Stimulated activated CD4-positive, alpha-beta T cell treated with anti-CD3 and anti-CD28 coated beads, Interleukin-2, amount 100 ng/mL, for 48 hours (primary cell): ENCODE measurements at places on chromosomes 4 and X.

GRCh38 chr4:1578251-1578773, 105.8 kb downstream of the FAM53A start:
- DNase-seq: no peak

GRCh38 chrX:85303544-85303943, 59.8 kb downstream of the ZNF711 start:
- no peak for DNase-seq

GRCh38 chrX:111634823-111635729, 45.9 kb upstream of the ALG13 start:
- DNase-seq: no peak

DNA sequence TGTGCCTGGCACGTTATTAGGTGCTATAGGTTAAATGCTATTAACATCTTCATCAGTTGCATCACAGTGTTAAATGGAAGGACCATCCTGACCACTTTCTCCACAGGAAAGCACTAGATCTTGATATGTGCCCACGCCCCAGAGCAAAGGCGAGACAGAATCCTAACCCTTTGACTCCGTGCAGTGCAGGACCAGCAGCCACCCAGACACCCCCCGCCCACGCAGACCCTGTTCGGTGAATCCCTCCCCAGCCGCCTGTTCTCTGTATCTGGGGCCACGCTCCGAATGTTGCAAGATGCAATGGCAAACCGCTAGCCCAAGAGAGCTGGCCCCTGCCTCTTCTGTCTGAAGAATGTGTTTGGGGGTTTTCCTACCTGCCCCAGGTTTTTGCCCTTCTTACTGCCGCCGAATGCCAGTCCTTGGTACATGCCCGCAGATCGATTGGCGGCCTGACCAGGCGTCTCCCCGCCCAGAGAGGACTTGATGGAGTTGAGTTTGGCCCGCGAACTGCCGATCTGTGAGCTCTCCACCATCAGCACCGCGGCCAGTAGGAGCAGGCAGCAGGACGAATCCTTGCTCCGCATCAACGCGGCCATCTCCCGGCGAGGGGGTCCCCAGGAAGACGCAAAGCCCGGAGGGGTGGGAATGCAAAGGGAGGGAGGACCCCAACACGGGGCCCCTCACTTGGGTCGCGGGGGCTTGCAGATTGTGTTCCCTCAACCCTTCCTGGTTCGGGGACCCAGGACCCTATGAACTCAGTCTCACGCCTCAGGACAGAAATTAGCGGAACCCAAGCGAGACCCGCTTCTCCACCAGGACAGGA, 906 bp downstream of the DKK2 start:
- no peak for DNase-seq

DNA sequence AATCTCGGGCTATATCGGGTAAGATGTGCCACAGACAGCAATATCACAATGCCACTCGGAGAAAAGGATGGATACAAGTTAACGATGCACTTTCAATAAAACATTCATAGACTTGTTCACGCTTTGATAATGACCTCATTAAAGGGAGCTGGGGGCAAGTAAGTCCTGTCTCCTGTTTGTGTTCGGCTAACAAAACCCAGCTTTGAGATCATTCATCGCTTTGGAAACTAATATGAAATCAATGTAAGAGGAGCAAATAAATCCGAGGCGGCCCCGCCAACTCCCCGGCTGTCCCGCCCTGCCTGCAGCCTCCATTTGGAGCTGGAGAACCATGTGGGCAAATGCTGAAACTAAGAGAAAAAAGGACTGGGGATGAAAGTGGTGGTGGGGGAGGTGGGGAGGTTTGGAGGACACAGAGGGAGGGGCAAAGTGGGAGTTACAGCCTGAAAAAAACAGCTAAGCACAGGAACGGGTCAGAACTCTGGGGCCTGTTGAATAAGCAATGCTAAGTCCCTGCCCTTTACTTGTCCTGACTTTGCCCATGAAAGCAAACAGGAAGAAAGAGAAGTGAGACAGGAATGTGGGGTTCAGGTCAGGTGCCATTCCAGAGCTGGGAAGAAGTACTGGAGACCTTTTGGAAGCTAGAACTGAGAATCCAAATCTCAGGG, 3.5 kb upstream of the GSX2 start:
- DNase-seq: no peak

DNA sequence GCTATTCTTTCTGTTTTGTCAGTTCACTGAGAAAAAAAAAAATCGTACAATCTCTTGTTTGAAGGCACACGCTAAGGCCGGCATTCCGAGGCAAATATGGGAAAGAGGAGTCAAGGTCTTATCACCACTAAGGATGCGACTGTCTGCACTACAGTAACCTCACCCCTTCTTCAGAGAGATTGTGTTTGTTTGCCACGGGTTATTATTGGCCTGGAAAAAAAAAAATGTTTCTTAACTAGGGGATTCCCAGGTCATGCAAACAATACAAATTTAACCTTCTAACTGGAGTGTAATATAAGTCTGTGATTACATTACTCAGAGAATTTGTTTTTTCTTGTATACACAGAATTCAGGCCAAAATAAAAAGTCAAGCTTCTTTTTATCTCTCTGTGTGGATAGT, 168.3 kb downstream of the TMA16 start:
- DNase-seq: no peak

DNA sequence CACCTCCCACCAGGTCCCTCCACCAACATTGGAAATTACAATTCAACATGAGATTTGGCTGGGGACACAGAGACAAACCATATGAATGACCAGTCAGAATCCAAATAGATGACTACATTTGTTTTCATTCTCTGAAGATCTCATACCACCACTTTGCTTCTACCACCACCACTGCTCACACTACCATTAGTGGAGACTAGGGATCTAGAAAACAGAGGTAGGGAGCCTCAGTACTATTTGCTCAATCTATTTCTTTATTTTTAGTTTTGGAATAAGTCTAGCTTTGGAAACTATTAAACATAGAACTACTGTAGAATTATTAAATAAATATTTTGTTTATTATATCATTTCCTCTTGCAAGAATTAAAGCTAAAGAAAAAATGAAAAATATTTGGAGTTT, 727.9 kb downstream of the CCSER1 start:
- DNase-seq: no peak

DNA sequence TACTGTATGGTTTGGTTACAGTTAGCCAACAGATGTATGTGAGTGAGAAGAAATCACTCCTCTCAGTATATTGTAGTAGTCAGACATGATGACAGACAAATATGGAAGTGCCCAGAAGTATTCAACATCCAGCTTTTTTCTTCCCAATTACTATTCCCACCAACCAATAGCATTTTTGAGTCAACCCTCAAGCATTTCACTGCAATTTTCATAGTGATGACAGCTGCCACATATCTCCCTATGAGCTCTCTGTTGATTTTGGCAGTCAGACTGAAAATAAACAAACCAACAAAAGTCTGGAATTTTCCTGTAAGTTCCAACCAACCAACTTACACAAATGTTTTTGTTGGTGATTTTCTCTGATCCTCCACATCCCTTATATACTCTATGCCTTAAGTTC, 8.2 kb upstream of the TRAM1L1 start:
- no peak for DNase-seq

GRCh38 chr4:62449538-62449937, 1249.4 kb downstream of the ADGRL3 start:
- no peak for DNase-seq

GRCh38 chrX:70554081-70554480, 109.4 kb downstream of the DLG3 start:
- DNase-seq: no peak

- DNase-seq: no peak
Observed at GRCh38 chrX:105502336-105502735, 281.8 kb upstream of the TEX13A start.

DNA sequence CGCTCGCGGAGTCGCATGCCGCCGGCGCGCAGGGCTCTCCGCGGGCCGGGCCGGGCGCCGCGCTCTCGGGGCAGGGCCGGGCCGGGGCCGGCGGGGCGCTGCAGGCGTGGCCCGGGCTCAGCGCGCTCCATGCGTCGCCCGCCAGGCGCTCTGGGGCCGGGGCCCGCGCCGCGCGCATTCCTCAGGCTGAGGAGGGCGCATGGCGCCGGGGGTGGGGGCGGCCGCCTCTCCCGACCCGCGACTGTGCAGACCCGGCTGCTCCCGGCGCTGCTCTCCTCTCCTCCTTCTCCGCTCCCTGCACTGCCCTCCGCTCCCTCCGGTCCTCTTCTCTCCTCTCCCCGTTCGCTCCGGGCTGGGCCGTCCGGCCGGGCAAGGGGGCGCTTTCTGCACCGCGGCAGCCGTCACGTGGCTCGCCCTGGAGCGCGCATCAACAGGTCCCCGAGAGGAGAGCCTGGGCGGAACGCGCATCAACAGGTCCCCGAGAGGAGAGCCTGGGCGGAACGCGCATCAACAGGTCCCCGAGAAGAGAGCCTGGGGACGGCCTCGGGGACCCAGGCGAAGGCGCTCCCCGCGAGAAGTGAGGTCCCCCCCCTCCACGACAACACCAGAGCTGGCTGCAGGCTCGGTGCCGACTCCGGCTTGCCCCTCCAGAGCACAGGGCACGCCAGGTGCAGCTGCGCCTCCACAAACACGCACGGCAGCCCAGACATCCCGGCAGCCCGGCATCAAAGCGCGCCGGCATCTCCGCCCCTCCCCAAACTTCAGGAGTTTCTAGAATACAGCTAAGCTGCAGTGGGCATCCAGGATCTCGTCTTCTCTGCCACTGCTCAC, 12.9 kb downstream of the PPP2R3B start:
- peak; percentile 23 for DNase-seq

GRCh38 chr4:74618659-74619058, 173.7 kb downstream of the AREG start:
- DNase-seq: no peak

GRCh38 chr4:145730026-145730425, 50.1 kb downstream of the C4orf51 start:
- DNase-seq: no peak

DNA sequence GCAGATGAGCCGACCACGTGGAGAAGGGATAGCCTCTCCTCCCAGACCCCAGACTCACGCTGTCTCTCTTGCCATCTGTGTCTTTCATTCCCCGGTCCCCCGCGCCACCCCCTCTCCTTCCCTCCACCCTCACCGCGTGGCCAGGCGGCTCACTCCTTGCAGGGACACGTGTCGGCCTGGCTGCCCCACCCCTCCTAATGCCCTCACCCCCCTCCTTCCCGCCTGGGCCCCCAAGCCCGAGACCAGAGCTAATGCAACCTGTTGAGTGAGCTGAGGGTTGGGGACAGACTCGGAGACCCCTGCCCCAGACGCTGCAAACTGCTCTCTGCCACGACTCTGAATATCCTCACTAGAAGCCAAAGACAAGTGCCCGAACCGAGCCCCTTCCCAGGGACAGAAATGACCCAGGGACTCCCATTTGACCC, 1.8 kb downstream of the SLC38A5 start:
- peak; percentile 23 for DNase-seq

DNA sequence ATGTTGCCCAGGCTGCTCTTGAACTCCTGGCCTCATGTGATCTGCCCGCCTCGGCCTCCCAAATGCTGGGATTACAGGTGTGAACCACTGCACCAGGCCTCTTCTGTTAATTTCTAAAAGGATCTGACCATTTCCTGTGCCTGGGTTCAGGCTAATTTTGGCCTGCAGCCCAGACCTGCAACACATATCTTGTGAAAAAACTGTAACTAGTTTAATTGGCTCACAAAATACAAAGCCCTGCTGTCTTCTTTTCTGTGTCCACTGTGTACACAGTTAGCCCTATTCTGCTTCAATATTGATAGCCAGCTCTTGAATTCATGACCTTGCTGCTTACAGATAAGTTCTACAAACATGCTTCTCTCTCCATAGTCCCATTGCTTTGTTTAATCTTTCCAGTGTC, 753.5 kb downstream of the PDHA2 start:
- no peak for DNase-seq

DNA sequence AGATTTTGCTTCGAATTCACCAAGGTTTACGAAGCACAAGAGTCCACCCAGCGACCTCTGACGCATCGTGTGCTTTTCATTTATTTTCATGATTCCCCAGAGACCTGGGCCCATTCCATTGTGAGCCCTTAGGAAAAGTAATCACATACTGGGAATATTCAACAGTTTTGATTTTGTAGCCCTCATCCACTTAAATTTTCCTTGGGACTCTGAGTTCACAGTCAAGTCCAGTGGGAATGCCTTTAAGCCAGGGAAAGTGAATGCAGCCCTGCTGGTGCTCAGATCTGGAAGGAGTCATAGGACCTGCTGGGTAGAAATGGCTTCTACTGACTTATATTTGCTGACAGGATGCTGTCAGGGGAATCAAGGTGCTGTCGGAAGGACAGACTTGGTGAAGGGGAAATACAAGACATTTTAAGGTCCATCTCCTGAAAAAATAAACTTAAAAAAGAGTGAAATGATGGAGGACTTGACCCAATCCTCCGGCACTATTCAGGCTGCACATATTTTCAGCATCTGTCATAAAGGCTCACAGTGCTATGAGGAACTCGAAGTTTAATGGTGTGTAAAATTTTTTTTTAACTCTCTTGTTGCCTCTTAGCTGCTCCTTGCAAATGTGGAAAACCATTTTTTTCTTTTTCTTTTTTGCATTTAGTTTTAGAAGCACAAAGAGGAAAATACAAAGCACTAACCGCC, 204.9 kb downstream of the MID1 start:
- no peak for DNase-seq

- no peak for DNase-seq
Observed at GRCh38 chr4:165011403-165011802, 20.4 kb upstream of the TRIM60 start.

- no peak for DNase-seq
Observed at GRCh38 chrX:107447642-107448041, 1.8 kb upstream of the FRMPD3 start.

DNA sequence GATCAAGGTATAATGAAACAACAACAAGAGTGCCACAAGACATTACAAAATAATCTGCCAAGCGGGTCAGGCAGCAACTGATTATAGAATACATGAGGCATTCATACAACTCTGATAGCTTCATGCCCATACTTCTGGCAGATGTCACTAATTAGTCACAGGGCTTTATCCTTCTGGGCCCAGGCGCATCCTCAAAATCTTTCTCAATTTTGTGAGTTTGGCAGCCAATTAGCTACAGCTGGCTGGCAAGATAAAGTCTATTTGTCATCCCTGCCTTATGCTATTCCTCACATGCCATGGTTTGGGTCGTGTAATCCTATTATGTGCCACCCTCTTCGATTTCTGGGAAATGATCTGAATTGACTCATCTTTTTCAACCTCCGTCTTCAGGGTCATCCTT, 254.3 kb downstream of the PACRGL start:
- DNase-seq: no peak

- DNase-seq: no peak
Observed at GRCh38 chrX:135024526-135024925, 2.2 kb upstream of the RTL8B start.
